Anterior cingulate cortex (tissue), 58 donors: ENCODE measurements at places on chromosomes 3 and 15.

- no peak for DNase-seq
Observed at GRCh38 chr3:58179235-58180098, 31.3 kb downstream of the DNASE1L3 start.

- no peak for DNase-seq
Observed at GRCh38 chr3:170982733-170983132, 43.8 kb downstream of the SLC2A2 start.

DNA sequence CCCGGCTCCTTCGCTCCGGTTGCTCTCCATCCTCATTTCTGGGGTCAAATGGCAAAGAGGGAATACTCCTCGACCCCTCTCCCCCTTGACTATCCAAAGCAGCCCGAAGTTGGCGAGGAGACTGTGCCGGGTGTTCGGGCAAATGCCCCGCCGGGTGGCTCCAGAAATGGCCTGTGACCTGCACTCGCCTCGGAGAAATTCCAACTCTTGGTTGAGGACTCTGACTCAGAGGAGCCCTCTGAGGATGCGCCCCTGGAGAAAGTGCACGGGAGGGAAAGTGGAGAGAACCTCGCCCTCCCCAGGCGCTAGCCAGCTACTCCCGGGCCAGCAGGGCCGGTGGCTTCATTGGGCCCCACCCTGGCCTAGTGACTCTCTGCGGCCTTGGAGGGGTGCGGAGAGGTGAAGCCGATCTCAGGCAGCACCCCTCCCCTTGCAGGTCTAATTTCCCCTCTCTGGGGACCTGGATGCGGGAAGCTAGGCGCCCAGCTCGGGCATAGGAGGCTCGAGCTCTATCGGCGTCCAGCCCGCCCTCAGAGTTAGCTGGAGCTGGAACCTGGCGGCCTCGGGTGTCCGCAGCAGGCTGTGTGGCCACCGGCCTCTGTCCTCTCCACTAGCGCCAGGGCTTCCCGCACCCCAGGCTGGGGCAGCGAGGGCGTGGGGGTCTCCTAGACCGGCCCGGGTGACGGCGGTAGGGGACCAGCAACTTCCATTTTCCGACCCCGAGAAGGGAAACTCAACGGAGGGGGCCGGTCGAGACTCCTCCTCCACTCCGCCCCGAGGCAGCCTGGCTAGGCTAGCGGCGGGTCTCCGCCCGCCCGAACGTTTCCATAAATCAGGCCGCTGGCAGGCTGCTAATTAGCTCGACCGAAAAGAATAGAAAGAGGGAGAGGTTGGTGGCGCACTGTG lies 29.4 kb downstream of the NR2F2 start:
- no peak for DNase-seq

DNA sequence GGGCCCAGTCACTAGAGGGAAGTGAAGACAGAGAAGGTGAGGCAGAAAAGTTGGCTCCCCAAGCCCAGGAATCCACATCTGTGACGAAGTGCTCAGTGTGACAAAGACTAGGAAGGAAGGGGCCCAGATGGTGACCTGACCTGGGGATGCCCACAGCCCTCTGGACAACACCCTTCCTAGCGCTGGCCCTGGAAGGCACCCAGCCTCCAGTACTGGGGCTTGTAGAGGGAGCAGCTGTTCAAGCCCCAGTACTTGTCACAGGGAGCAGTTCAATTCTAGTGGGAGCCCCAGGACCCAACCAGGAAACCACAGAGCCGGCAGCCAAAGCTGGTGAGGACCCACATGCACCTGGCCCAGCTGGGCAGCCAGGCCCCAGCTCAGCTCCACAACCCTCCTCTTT lies 190.8 kb downstream of the XXYLT1 start:
- no peak for DNase-seq

- DNase-seq, result no peak
Observed at GRCh38 chr15:81291916-81292522, 31.9 kb downstream of the STARD5 start.

DNA sequence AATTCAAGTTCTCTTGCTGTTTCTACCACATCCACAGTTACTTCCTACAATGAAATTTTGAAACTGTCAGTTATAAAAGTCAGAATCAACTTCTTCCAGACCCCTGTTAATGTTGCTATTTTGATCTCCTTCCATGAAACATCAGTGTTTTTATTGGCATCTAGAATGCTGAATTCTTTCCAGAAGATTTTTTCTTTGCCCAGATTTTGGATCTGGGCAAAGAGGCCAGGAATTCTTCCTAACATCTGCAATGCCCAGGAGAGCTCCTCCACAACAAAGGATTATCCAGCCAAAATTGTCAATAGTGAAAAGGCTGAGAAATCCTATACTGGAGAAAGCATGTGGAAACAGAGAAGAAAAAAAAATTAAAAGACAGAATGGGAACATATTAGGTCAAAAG lies 75.5 kb downstream of the SERPINI1 start:
- no peak for DNase-seq

DNA sequence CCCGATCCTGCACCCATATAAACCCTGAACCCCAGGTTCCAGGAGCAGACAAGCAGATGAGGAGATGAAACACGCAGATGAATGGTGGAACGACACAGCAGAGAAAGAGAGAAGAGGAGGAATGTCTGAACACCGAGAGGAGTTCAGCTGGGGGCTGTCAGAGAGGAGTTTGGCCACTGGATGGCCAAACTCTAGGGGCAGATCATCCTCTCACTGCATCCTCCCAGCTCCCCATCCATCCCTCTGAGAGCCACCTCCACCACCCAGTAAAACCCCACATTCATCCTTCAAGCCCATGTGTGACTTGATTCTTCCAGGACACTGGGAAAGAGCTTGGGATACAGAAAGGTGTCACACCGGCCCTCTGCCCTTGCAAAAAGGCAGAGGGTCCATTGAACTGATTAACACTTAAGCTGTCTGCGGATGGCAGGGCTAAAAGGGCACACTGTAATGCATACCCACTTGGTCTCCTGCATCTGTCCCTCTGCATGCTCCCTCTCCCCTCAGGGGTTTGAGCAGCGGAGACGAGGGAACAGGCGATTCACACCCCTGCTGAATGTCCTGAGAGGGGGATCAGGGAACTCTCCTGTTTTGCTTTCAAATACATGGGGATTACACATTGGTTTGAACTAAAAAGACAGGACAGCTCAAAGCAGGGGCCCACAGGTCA lies 53.8 kb downstream of the TMED3 start:
- no peak for DNase-seq

GRCh38 chr15:60162968-60163355 lies 158.9 kb downstream of the FOXB1 start:
- no peak for DNase-seq

DNA sequence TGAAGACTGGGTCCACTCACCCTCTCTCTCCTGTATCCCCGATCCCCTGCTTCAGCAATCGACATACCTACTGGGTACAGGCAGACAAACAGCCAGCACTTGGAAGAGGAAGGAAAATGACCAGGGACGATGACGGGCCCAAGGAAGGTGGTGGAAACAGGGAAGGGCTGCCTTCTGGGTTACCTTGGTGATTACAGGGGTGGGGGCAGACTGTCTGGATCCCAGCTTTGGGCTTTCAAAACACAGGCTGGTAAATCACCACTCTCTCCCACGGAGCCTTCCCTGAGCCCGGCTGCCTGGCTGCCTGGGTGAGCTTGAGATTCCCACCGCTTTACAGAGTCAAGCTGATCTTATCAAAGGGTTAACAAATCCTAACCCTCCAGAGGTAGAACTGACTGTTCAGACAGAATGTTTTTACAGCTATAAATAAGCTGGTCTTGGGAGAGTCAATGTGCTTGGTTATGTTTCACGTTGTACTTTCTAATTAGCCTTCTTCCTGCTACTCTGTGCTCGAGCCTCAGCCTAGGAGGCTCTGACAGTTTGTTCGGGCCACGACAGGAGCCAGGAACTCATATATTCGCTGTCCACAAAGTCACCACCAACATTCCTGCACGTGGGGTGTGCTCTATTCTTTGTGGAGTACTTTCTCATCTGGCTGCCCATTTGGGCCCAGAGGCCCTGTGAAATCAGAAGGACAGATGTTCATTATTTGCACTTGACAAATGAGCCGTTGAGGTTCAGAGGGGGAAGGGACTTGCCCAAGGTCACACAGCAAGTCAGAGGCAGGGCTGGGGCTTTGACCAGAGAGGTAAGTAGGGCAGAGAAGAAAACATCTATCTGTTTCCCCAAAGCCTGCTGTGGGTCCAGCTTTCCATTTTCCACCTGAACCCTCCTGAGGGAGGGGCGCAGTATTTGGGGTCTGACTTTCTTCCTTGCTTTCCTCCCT lies 63.5 kb downstream of the FEM1B start:
- DNase-seq, result no peak

DNA sequence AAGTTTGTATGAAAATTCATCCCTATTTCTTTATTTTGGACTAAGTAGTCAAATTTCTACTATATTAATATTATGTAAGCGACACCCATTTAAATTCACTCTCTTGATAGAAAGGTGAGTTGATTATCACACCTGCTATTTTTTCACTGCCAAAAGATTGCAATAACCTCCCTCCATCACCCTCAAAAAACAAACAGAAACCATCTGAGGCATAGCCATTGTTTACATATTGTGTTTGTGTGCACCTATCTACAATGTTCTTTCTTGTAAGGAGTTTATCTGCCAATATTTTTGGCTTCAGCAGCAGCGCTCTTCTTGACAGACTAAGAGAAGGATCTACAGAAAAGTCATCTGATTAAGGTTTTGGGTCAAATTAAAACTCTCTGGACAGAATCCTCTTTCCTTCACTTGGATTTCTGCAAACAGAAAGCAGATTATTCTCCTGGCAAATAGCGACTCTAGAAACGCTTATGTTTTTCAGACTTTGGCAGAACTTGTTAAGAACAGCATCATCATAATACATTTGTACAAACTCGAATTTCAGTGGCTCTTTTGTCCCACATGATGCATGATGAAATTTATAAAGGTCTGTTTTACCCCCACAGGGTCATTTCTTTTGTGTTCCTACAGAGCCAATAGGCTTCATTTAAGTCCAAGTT lies 48.6 kb downstream of the KCNMB2 start:
- DNase-seq, result no peak

- DNase-seq, result no peak
Observed at GRCh38 chr15:42549032-42549491, 424 bp downstream of the HAUS2 start.

- no peak for DNase-seq
Observed at GRCh38 chr15:24054547-24055245, 367.6 kb upstream of the NDN start.

DNA sequence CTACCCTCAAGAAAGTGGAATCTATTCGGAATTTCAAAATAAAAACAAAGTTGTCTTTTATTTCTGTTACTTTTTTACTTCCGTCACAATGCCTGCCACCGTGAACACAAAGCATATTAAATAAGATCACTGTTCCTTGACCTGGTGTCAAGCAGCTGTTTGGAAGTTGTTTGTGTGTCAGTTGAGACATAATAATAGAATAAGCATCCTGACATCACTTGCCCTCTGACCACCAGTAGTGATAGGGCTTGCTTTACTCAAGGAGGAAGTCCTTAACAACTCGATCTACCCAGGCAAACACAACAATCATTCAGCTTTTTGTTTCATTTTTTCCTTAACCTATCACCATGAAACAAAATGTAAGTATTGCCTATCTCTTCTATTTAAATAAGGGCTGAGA lies 454.4 kb upstream of the RASGRP1 start:
- no peak for DNase-seq

DNA sequence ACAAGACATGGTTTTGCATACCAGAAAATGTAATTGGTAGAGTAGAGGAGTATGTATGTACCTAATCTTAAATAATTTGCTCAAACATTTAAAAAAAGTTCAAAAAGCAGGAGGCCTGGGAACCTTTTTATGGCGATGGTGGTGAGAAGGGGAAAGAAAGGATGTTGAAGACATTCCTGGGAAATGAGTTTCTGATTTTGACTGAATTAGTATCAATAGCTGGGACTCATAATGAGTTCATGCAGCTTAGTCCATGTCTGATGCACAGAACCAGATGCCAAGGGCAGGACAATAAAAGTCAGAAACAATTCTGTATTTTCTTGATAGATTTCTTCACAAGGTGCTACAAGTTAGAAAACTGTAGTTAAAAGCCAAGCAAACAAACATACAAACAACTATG lies 395.3 kb downstream of the GAP43 start:
- DNase-seq, result no peak

DNA sequence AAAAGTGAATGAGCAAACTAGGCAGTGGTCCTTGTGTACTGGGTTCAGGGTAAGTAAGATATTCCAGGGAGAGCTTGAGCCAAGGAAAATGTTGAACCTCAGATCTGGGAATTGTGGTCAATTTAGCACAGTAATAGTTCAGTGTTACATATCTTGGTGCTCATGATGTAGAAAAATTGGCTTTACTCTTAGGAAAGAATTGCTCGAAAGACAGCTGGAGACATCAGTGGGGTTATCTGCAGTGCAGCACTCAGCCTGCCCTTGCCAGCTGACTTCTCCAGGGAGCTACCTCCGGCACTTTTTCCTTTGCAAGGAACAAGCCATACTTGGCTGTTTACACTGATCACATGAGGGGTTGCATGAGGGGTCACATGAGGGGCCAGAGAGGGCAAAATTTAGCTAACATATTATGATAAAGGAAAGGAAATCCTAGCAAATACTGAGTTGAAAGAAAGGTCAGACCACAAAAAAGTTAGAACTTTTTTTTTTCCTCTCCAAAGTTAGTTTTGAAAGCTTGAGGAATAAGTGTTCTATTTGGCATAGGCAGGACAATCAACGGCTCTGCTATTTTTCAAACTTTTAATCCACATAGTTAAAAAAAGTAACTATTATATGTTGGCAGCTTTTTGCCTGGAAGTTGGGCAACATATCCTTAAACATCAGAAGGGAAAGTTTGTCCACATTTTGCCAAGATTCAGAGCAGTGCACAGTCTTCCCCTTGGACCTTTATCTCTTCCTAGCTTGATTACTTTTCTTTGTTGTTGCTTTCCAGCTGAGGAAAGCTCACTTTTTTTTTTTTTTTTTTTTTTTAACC lies 92.4 kb downstream of the COL6A6 start:
- DNase-seq, result no peak

GRCh38 chr15:68192804-68193486 lies 12.2 kb downstream of the CALML4 start:
- no peak for DNase-seq

- no peak for DNase-seq
Observed at GRCh38 chr15:70323111-70323851, 225.6 kb upstream of the TLE3 start.

GRCh38 chr3:48595526-48596121 lies 495 bp upstream of the COL7A1 start:
- no peak for DNase-seq

DNA sequence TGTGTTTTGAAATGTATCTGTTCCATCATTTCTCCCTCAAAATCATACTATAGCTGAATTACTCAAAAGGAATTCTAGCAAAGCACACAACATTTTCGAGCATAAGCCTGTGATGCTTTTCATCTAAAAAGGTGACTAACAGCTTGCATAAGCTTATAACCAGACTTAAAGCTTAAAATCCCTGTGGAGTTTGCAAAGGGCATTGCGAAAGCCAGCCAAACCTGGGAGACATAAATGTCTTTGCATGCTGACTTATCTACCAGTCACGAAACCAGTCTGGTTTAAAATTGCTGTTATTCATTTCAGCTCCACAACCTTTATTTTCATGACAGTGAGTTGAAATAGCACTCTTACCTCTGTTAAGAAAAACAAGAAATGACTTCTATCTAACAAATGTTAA lies 35.6 kb upstream of the LIPC start:
- no peak for DNase-seq
